Lung (tissue), 17 donors: ENCODE measurements at places on chromosomes 3 and 15. TPM values are rescaled to one million over a fixed set of nuclear protein-coding genes. Genes with fewer than 3 reads are reported as not detected.

Gene RFTN1
- total RNA-seq: 82.5 TPM

- H3K36me3 ChIP-seq: no peaks in the 10 kb centered on the region
- no peak for DNase-seq
Observed at GRCh38 chr15:94631608-94632007, 400.2 kb downstream of the MCTP2 start.

DNA sequence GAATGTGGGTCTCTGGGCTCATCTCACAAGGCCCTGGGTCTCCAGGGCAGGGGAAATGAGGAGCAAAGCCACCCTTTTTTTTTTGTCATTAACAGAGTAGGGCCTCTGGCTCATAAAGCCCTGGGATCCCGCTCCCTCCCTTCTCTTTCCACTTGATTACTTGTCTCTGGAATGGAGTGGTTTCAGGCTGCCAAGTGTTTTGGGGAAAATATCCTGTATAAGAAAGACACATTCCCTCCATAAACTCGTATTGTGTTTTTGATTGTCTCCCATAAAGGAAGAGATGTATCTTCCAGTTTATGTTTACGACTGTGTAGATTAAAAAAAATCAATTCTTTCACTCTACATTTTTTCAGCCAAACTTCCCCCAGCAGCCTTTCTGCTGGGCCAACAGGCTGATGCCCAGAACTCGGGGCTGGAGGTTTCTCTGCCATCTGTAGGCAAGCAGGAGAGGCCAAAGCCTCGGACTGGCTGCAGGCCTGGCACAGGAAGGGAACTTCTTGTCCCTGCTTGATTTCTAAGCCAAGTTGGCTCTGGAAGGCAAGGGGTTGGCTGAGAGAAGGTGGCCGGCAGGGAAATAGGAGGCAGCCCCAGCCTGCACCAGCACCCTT, 49.4 kb upstream of the INSYN1 start:
- peak; percentile 78 for DNase-seq
- peak overlapping the region; percentile 52 for H3K27ac ChIP-seq
- H3K4me1 ChIP-seq: peaks cover 54% of the 10 kb centered on the region
- no peaks in the 10 kb centered on the region for H3K36me3 ChIP-seq

- H3K27ac ChIP-seq: no peak overlapping the region
- H3K36me3 ChIP-seq: no peaks in the 10 kb centered on the region
- no peak overlapping the region for H3K4me3 ChIP-seq
- H3K27me3 ChIP-seq: no peaks in the 10 kb centered on the region
- no peaks in the 10 kb centered on the region for H3K4me1 ChIP-seq
- no peak for DNase-seq
Observed at GRCh38 chr3:131114256-131114655, 87.6 kb downstream of the NEK11 start.

Gene MST1R
- total RNA-seq: 54.8 TPM

DNA sequence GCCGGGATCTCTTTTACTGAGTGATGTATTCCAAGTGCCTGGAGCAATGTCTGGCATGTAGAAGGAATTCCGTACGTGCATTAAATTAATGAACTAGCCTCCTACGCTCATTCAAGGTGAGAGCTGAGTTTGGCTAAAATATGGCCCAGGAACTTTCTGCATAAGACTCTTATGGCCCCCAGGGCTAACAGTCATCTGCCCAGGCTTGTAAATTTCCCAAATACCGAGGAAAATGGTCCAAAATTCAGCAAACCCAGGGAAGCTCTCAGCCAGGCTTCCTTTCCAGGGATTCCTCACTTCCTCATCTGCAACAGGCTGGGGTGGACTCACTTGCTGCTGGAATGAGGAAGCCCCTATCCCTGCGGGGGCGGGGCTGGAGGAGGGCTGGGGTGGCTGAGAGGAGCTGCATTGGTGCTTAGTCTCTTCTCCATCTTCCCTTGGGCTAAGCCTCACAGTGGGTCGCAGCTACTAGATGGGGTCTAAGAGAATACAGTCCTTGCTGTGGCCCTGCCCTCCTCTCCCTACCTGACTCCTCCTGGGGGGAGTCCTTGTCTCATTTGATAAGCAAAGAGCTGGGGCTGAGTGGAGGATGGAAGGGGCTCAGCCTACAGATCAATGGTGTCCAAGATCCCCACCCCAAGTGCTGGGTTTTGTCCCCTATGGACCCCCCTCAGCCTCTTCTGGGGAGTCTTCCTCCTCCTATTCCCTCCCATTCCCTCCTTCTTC, 28.5 kb upstream of the APOD start:
- no peaks in the 10 kb centered on the region for H3K27me3 ChIP-seq
- H3K4me3 ChIP-seq: no peak overlapping the region
- no peak overlapping the region for H3K27ac ChIP-seq
- DNase-seq: no peak
- no peaks in the 10 kb centered on the region for H3K36me3 ChIP-seq
